Activated CD4-positive, alpha-beta T cell treated with anti-CD3 and anti-CD28 coated beads for 24 hours (primary cell): ENCODE measurements at places on chromosomes 16 and 17.
A peak's percentile ranks its signal among the peaks of the same experiment; 100 is the strongest.

DNA sequence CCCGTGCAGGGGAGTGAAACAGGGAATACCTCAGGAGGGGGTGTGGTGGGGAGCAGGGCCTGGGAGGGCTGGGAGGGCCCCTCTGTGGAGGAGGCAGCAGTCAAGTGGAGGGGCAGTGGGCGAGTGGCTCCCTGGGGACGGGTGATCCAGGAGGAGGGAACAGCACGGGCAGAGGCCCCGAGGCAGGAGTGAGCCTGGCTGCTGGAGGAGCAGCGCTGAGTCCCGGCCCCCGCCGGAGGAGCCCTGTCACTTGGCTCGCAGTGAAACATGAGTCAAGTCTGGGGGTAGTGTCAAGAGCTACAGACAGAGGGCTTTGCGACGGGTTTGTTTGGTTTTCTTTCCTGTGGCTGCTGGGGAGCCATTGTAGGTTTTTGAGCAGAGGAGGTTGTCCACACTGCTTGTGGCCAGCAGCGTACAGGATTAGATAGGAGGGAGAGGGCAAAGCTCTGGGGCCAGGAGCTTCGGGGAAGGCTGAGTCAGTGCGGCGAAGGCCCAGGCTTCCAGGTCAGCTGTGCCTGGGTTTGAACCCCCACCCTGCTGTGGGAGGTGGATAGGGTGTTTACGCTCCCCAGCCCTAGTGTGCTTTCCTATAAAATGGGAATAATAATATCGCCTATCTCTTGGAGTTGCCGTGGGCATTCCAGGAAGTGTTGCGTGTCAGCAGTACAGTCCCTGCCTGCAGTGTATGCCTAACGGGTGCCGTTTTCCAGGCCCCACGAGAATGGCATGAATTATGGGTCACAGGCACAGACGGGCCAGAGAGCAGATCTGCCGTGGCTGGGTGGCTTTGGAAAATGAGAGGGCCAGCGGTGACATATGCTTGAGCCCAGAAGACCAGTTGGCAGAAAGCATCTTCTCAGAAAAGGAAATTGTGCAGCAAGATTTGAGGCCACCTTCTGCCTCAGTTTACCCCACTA is 115.9 kb upstream of the CIBAR2 start:
- DNase-seq, result no peak

- no peak for DNase-seq
These were observed 165.5 kb upstream of the TBX2 start for GRCh38 chr17:61233991-61234750.

DNA sequence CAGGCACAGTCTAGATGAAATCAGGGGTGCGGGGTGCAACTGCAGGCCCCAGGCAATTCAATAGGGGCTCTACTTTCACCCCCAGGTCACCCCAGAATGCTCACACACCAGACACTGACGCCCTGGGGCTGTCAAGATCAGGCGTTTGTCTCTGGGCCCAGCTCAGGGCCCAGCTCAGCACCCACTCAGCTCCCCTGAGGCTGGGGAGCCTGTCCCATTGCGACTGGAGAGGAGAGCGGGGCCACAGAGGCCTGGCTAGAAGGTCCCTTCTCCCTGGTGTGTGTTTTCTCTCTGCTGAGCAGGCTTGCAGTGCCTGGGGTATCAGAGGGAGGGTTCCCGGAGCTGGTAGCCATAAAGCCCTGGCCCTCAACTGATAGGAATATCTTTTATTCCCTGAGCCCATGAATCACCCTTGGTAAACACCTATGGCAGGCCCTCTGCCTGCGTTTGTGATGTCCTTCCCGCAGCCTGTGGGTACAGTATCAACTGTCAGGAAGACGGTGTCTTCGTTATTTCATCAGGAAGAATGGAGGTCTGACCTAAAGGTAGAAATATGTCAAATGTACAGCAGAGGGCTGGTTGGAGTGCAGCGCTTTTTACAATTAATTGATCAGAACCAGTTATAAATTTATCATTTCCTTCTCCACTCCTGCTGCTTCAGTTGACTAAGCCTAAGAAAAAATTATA is 1.6 kb downstream of the HBA1 start:
- no peak for DNase-seq

- no peak for DNase-seq
These were observed 622 bp downstream of the TOM1L2 start for GRCh38 chr17:17971431-17972125.

DNA sequence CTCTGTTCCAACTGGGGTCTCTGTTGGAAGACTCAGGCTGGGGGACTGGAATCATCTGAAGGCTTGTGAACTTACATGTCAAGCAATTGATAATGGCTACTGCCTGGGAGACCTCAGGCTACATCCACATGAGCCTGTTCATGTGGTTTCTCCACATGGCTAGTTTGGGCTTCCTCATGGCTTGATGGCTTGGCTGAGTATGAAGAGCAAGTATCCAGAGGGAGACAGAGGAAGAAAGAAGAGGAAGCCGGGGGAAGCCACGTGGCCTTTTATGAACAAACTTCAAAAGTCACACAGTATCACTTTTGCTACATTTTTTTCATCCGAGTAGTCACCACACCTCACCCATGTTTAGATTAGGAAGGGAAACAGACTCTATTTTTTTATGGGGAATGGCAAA is 158.9 kb downstream of the TRIM37 start:
- no peak for DNase-seq

DNA sequence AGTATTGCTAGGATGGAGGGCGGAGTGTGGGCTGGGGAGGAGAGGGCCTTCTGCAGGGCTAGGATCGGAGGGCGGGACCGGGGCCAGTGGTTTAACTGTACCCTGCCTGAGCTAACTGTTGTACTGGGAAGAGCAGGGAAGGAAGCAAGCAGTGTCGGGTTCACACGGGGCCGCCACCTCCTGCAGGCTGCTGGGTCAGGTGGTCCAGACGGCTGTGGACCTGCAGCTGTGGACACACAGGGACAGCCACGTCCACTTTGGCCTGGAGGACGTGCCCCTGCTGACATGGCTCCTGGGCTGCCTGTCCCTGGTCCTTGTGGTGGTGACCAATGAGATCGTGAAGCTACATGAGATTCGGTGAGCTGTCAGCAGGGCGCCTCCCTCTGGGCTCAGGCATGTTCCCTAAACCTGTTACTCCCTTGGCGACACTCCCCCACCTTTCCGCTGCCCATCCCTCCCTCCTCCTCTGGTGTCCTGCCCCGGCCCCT is 16.6 kb downstream of the CASKIN2 start:
- no peak for DNase-seq

GRCh38 chr17:12406623-12407215 is 259.0 kb upstream of the MYOCD start:
- DNase-seq, result no peak

GRCh38 chr17:82389379-82389778 is 17.8 kb downstream of the UTS2R start:
- no peak for DNase-seq

GRCh38 chr17:69525920-69526841 is 111.7 kb downstream of the MAP2K6 start:
- DNase-seq, result no peak

DNA sequence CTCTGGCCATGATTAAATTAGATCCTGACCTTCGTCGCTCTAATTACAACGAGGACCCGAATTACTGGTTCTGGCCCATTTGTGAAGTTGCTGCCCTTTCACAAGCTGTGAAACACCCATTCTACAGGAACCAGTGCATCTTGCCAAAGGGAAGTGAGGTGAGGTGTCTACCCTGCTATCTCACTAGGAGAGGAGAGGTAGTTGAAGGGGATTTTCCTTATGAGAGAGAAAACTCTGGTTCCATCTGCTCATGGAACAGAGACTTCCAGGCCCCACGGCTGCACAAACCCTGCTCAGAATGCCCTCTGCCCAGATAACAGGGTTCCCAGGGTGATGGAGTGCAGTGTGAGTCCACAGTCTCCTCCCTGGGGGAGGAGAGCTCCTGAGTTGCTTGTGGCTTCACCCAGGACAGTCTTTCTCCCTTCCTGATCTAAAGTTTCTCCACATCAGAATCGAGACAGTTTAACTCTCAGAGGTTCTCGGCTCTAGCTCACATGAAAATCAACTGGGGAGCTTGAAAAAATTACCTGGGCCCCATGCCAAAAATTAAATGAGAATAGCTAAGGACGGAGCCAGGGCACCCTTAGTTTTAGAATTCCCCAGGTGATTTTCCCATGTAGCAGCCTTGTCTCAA is 7.8 kb upstream of the SSTR2 start:
- DNase-seq, result no peak

DNA sequence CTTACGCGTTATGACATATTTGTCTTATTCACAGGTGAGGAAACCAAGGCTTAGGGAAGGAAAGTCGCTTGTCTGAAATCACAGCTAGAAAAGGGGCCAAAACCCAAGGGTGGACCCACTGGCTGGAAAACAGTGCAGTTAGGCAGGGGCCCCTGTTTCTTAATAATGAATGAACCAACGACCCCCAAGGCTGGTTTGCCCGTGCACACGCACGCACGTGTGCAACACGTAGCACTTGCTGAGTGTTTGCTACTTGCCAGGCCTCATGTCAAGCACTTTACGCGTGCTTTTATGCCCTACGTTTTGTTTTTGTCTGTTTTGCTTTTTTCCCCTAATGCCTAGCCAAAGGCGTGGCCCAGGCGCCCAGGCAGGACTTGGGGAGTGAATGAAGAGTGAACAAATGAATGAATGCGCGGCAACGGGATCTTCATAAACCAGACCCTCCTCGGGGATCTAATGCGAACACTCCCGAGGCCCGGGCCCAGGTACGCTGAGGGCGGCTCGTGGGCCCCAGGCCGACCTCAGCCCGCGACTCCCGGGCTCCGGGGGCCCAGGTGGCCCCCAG is 571 bp upstream of the USP10 start:
- no peak for DNase-seq

DNA sequence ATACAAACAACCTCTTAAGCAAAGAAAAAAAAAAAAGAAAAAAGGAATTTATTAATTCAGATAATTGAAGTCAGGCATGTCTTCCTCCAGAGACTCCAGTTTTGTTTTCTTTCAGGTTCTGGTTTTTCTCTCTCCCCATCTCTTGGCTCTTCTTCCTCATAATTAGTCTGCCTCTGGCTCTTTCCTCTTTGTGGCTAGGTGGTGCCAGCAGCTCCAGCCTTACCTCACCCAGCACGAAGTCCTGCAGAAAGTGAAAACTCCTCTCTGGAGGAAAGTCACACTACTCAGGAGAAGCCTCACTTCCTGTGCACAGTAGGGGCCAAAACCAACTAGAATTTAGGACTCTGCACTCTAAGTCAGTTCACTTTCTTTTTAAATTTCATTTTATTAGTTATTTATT is 10.3 kb upstream of the NFAT5 start:
- DNase-seq, result no peak

DNA sequence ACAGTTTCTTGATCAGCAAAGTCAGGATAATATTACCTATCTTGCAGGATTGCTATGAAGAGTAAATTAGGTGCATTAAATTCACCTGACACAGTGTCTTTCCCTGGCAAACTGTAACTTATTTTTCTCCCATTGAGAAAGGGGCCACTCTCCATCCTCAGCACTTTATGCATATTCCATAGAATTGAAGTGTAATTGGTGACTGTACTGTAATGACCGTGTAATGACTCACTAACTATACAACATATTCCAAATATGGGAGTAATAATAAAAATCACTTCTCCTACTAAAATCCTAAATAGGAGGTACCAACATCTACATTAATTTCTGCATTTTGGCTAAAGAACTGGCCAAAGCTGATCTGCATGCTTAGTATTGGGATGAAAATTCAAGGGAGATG is 141.9 kb upstream of the NOG start:
- DNase-seq, result no peak

DNA sequence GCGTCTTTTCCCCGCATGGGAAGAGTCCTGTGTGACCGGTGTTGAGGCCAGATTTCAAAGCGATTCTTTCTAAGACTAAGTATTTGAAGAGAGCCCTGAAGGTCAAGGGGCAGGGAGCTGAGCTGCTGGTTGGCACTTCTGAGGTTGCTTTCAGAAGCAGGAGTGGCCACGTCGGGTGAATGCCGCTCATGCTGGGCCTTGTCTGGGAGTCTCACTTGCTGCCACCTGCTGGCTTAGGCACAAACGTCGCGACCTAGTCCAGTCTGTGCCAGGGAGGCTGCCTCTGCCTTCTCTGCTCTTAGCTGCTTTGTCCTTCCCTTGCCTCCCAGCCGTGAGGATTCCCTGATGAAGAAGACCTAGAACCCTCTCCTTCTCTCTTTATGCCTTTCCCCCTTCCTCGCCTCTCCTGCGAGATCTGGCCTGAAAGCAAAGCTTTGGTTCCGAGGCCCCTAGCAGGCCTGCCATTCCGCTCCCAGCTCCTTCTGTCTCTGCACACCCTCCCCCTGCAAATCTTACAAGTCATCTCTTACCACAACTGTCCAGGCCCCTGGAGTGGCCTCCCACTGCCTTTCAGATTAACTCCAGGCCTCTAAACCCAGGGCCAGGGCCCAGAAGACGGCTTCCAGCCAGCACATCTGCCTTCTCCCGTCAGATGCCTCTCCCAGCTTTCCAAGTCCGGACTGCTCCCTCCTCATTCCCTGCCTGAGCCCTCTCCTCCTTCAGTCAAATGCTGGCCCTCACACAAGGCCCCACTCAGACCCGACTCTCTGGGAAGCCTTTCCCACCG is 11.4 kb downstream of the CTNS start:
- DNase-seq, result peak; percentile 44

GRCh38 chr17:68053231-68054013 is 17.9 kb downstream of the KPNA2 start:
- no peak for DNase-seq

DNA sequence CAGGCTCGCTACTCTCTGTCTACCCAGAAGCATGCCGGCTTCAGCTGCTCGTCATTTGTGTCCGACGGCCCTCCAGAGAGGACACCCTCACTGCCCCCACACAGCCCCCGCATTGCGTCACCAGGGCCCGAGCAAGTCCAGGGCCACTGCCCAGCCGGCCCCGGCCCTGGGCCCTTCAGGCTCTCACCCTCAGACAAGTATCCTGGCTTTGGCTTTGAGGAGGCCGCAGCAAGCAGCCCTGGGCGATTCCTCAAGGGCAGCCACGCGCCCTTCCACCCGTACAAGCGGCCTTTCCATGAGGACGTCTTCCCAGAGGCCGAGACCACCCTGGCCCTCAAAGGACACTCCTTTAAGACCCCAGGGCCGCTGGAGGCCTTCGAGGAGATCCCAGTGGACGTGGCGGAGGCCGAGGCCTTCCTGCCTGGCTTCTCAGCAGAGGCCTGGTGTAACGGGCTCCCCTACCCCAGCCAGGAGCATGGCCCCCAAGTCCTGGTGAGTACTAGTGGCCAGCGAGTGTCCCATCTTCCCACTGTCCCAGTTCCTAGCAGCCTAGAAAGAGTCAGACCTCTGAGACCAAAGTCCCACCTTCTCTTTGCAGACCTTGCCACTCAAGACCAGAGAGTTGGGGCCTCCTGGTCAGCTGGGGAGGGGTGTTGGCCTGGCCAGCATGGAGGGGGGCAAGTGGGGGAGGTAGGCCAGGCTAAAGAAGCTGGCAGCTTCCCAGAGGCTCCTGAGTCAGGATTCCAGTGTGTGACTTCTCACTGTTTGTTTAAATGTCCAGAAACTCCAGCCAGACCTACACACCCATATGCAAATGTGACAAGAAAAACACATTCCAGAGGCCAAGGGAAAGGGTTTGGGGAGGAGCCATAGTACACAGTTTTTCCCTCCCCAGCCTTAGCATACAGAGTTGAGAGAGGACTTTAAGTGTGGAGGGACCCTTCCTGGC is 18.6 kb downstream of the FOXN1 start:
- no peak for DNase-seq

DNA sequence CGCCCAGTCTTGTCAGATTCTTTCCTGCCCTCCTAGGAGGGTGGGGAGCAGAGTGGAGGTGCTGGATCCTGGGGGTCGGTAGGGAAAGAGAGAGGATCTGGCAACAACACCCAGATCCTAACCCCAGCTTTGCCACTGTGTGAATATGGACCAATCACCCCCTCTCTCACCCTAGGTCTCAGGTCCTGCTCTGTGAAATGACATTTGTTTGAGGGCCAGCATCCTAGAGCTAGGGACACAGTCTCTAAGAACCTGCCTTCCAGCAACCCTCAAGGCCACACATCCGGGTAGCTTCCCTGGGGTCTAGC is 28.4 kb upstream of the MAP3K14 start:
- no peak for DNase-seq

GRCh38 chr17:16820161-16820877 is 130.3 kb downstream of the CCDC144A start:
- DNase-seq, result no peak
